ENCODE measurements at places on chromosomes 16 and 17.
A peak's percentile ranks its signal among the peaks of the same experiment; 100 is the strongest.

- H3K27me3 ChIP-seq = peaks cover 9% of the 10 kb centered on the region
- peak overlapping the region; percentile 41 for H3K4me3 ChIP-seq
- peak; percentile 46 for DNase-seq
- H3K4me1 ChIP-seq = peaks cover 28% of the 10 kb centered on the region
- H3K27ac ChIP-seq = no peak overlapping the region
Observed at GRCh38 chr16:50841081-50841886, 99.4 kb downstream of the CYLD start.

GRCh38 chr17:76873856-76874255, 5.7 kb downstream of the MGAT5B start:
- peaks cover 2% of the 10 kb centered on the region for H3K4me1 ChIP-seq
- peaks cover 3% of the 10 kb centered on the region for H3K36me3 ChIP-seq
- H3K4me3 ChIP-seq = no peak overlapping the region
- DNase-seq = no peak

- H3K27ac ChIP-seq = no peak overlapping the region
- H3K4me1 ChIP-seq = no peaks in the 10 kb centered on the region
- DNase-seq = no peak
- H3K36me3 ChIP-seq = no peaks in the 10 kb centered on the region
Observed at GRCh38 chr17:72434991-72435618, 314.3 kb downstream of the SOX9 start.

- H3K36me3 ChIP-seq = no peaks in the 10 kb centered on the region
- no peak overlapping the region for H3K4me3 ChIP-seq
- DNase-seq = no peak
- H3K27ac ChIP-seq = no peak overlapping the region
Observed at GRCh38 chr17:73521376-73521775, 122.9 kb downstream of the SDK2 start.

GRCh38 chr16:12498077-12498476, 305.6 kb downstream of the CPPED1 start:
- H3K4me3 ChIP-seq = no peak overlapping the region
- H3K36me3 ChIP-seq = peaks cover 5% of the 10 kb centered on the region
- no peak overlapping the region for H3K27ac ChIP-seq
- peaks cover 3% of the 10 kb centered on the region for H3K4me1 ChIP-seq

DNA sequence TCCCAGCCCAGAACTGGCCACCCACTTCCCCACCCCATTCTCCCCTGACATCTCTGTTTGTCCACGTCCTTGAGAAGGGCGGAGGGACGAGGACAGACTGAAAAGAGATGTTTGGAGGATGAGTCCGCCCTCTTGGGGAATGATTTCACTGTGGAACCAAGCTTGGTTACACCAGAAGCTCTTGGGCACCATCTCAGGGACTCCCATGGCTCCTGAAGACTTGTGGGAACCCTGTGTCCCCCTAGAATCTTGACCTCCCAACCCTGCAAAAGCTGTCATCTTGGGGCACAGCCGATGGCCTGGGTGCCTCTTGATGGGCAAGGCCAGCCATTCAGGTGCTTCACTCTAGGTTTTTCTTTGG, 25.9 kb upstream of the LITAF start:
- no peak overlapping the region for H3K4me3 ChIP-seq
- H3K27ac ChIP-seq = no peak overlapping the region
- H3K4me1 ChIP-seq = peaks cover 52% of the 10 kb centered on the region
- peaks cover 3% of the 10 kb centered on the region for H3K27me3 ChIP-seq
- no peaks in the 10 kb centered on the region for H3K36me3 ChIP-seq

DNA sequence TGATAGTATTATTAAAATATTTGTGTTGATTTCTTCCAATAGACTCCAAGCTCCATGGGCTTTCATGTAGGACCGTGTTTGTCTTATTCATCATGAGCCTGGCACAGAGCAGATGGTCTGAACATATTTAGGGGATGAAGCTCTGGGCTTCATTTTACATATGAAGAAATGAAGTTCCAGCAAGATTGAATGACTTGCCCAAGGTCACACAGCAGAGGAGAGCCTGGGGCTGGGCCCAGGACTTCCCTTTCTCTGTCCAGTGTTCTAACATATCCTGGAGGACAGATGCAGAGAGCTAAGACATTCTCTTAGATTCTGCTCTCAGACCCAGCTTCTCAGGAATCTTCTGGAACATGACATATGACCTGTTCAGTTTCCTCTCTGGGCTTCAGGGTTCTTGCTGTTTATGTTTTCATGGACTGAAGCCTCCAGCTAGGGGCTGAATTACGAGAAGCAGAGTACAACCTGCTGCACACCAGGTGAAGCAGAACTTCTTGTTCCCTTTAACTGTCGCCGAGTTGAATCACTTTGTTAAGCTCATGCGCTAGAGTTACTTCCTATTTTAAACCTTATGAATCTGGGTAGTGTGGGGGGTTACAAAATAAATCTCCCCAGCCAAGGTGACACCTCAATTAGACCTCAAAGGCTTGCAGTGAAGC, 53.6 kb downstream of the GPRC5B start:
- H3K4me1 ChIP-seq = no peaks in the 10 kb centered on the region
- no peak overlapping the region for H3K27ac ChIP-seq
- H3K4me3 ChIP-seq = no peak overlapping the region
- H3K27me3 ChIP-seq = no peaks in the 10 kb centered on the region
- no peak for DNase-seq

GRCh38 chr17:17580662-17581470, 10.6 kb downstream of the PEMT start:
- no peak overlapping the region for H3K4me3 ChIP-seq
- H3K4me1 ChIP-seq = peaks cover 4% of the 10 kb centered on the region
- no peak for DNase-seq
- H3K27me3 ChIP-seq = no peaks in the 10 kb centered on the region
- no peak overlapping the region for H3K27ac ChIP-seq
- no peaks in the 10 kb centered on the region for H3K36me3 ChIP-seq

DNA sequence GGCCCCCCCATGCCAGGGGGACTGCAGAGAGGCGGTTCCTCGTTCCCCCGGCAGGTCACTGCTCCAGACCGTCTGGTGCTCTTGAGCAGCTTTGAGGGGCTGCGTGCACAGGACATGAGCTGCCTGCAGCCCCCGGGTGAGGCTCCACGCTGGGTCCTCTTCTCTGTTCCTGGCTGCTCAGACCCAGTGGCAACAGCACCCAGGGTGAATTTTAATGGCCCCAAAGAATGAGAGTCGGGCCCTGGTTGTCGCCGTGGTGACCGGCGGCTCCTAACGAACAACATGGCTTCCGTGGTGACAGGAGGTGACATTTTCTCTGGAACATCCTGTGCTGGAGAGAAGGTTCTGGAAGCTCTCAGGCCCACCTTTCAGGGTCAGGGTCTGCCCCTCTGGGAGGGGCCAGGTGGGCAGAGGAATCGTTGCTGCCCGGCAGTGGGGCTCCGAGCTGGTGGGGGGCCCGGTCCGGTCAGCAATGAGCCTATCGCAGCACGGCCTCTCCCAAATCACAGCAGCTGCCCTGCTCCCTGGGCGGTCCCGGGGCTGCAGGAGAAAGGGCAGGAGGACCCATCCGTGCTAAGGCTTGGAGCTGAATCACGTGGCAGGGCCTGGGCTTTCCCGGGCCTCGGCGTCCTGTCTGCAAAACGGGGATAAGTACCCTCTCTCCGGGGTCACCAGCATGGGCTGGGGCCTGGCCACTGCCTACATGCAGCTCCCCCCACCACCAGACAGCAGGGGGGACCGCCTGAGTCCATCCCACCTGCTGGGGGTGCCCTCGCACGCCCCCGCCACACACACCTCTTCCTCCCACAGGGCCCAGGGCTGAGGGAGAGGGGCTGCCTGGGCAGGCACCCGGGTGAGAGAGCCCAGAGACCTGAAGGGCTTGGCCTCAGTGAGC, 3.4 kb upstream of the C1QTNF8 start:
- H3K27me3 ChIP-seq = peaks cover 3% of the 10 kb centered on the region
- H3K36me3 ChIP-seq = no peaks in the 10 kb centered on the region
- no peak for DNase-seq
- H3K4me3 ChIP-seq = no peak overlapping the region
- no peak overlapping the region for H3K27ac ChIP-seq

DNA sequence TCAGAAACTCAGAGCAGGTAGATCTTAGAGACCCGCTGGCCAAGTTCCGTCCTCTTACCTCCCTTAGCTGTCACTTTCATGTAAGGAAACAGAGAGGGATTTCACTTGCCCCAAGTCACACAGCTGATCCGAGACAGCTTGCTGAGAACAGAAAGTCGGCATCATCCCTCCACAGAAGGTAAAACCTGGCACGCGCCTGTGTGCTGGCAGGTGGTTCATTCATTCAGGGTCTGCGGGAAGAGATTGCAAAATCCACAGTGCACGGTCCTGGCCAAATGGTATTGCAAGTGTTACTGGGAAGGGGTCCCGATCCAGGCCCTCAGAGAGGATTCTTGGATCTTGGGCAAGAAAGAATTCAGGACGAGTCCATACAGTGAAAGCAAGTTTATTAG, 139.4 kb upstream of the RPH3AL start:
- peaks cover 9% of the 10 kb centered on the region for H3K27me3 ChIP-seq
- H3K36me3 ChIP-seq = no peaks in the 10 kb centered on the region

DNA sequence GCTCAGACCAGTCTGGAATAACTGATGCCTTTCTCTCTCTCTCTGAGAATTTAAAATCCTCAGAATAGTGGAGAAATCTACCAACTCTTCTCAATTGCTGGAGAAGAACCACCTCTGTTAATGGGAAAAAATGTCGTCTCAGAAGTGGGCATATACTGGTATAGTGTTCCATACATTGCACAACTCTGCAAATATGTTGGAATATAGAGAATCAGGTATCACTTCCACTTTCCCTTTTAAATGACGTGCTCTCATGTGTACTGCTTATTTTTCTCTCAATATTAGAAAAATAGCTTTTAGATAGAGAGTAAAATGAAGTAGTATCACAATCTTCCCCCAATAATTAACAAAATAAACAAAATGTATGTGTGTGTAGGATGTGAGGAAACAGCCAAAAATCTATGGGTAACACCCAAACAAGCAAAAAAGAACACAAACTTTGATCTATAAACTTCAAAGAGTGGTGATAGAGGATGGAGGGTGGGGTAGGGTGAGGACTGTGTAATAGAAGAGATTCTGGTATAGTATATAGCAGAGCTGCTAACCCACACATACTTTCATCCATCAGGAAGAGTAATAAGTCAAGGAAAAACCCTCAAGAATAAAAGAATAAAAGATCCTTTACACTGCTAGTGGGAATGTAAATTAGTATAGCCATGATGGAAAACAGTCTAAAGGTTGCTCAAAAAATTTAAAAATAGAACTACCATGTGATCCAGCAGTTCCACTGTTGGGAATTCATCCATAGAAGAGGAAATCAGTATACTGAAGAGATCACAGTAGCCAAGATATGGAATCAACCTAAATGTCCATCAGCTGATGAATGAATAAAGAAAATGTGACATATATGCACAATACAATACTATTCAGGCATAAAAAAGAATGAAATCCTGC, 46.9 kb downstream of the NFATC3 start:
- DNase-seq = no peak
- H3K36me3 ChIP-seq = peaks cover 26% of the 10 kb centered on the region
- no peak overlapping the region for H3K27ac ChIP-seq

DNA sequence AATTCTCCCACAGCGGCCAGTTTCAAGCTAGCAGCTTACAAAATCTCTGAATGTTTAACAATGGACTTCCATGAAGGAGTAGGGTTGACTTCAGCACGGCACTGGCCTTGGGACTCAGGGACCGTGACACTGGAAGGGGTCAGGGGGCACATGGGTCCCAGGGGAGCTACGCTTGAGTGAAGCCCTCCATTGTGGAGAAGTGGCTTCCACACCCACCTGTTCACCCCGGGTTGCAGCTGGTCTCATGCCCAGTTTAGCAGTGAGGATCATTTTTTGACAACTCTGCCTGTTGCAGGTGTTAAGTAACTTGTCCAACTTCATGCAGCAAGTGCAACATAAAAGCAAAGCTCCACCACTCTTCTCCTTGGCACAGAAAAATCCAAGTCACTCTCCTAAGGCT, 510.2 kb downstream of the CDH13 start:
- no peaks in the 10 kb centered on the region for H3K27me3 ChIP-seq
- peak overlapping the region; percentile 61 for H3K4me3 ChIP-seq
- H3K27ac ChIP-seq = no peak overlapping the region

DNA sequence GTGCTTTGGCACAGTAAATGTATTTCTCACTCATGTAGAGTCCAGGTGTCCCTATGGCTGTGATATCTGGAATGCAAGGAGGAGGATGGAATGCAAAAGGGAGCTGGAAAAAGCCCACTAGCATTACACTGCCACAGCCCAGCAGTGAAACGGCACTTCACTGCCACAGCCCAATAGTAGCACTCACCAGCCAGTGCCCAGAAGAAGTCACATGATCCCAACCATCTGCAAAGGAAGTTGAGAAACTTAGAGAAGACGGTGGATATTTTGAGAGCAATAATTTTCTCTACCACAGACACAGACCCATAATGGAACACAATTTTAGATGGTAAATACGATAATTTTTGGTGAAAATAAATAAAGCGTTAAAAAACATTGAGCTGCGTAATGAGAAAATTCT, 51.8 kb downstream of the C16orf82 start:
- H3K4me3 ChIP-seq = no peak overlapping the region
- no peak for DNase-seq
- H3K36me3 ChIP-seq = no peaks in the 10 kb centered on the region
- peaks cover 5% of the 10 kb centered on the region for H3K27me3 ChIP-seq

DNA sequence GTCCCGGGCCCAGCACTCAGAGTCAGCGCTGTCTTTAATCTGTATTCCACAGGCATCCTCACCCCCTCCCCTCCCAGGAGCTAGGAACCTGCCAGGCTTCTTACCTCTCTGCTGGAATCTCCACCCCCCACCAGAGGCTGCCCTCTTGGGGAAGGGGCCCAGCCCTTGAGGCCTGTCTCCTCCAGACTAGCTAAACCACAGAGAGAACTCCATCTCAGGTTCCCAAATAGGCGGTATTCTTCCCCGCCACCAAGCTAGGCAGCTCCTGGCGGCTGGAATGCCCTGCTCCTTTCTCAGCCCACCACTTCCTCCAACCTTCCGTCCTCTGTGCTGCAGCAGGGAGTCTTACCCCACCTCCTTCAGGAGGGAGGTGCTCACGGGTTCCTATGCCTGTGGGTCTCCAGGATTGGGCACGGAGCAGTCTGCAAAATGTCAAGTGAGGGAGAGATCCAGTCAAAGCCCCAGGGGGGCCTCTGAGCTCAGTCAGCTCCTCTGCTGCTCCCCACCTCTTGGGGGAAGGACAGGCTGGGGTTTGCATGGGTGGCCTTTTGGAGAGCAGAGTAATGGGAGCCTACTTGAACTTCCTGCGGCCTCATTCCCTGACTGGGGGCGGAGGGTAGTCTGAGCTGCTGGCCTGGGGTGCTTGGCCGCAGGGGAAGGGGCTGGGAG, 55.7 kb downstream of the SREBF1 start:
- peaks cover 22% of the 10 kb centered on the region for H3K4me1 ChIP-seq
- peaks cover 10% of the 10 kb centered on the region for H3K27me3 ChIP-seq
- no peak overlapping the region for H3K27ac ChIP-seq
- DNase-seq = no peak
- no peak overlapping the region for H3K4me3 ChIP-seq
- no peaks in the 10 kb centered on the region for H3K36me3 ChIP-seq

Measured in activated naive CD8-positive, alpha-beta T cell treated with anti-CD3 and anti-CD28 coated beads, Interleukin-2, amount 50 U/mL, for 24 hours (primary cell).